ENCODE measurements at places on chromosomes 2 and 18.

DNA sequence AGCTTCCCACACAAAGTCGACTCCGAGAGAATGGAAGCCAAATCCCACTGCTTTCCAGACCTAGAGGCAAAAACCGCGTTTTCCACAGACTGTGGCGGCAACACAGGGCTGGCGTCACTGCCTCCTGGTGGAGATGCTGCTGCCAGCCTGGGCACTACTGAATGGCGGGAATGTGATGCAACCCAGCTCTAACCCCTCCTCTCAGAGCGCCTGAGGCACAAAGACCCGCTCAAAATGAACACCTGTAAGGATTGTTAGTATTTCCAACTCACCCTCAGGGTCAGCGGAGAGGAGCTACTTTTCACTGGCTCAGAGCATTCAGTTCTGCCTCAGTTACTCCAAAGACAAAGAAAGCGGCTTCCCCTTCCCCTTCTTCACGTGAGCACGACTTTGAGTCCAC is 548.0 kb upstream of the SALL3 start:
- DNase-seq = no peak

- no peak for DNase-seq
These were observed 146.0 kb downstream of the RHBDD1 start for GRCh38 chr2:226981791-226982326.

- DNase-seq = peak; percentile 37
These were observed 106.0 kb upstream of the TAF1B start for GRCh38 chr2:9737053-9737875.

GRCh38 chr18:23943903-23944624 is 70.5 kb upstream of the TTC39C start:
- no peak for DNase-seq

GRCh38 chr2:224579411-224579810 is 5.8 kb downstream of the CUL3 start:
- DNase-seq = peak; percentile 41

DNA sequence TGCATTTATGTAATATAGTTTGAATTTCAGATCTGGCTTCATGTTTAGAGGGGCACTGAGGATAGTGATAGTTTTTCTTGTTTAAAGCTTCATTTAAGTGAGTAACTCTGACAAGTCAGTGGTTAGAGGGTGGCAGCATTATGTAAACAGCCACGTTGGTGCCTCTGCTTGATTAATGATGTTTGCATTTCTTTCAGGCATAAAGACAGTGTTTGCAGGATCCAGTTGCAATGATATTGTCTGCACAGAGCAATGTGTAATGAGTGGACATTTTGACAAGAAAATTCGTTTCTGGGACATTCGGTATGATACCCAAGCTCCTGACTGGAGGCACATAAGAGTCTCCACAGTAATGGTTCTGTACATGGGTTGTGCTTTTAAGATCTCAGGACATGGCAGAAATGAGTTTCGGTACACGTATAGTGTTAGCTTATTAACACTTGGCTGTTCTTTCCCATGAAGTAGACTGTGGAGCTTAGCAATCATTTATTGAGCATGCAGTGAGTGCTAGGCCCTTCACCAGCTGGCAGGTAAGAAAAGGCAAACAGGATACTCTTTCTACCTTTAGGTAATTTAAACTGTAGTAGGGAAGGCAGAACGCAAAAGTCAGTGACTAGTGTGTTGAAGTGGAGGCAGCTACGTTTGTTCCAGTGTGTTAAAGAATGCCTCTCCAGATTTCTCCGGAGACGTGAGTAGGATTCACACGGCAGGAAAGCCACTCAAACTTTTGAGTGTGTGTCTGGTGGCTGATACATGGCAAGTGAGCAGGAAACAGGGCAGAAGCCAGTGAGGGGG is 17.4 kb upstream of the SAG start:
- no peak for DNase-seq

DNA sequence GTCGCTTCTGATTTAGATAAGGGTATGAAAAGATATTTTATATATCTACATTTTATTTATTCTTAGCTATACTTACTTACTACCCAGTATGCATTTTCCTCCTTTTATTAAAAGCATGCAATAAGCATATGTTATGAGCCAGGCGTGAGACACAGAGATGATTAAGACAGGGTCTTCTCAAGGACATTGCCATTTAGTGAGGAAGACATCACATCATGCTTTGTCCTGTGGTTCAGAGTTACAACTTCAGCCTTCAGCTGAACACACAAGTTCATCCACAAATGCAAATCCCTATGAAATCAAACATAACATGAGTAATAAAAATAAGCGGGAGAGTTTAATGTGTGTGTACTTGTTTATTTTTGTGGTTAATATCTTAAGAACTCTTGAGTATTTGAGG is 30.2 kb downstream of the GRHL1 start:
- no peak for DNase-seq

- DNase-seq = peak; percentile 58
These were observed 160.1 kb downstream of the HAUS1 start for GRCh38 chr18:46264255-46264654.

DNA sequence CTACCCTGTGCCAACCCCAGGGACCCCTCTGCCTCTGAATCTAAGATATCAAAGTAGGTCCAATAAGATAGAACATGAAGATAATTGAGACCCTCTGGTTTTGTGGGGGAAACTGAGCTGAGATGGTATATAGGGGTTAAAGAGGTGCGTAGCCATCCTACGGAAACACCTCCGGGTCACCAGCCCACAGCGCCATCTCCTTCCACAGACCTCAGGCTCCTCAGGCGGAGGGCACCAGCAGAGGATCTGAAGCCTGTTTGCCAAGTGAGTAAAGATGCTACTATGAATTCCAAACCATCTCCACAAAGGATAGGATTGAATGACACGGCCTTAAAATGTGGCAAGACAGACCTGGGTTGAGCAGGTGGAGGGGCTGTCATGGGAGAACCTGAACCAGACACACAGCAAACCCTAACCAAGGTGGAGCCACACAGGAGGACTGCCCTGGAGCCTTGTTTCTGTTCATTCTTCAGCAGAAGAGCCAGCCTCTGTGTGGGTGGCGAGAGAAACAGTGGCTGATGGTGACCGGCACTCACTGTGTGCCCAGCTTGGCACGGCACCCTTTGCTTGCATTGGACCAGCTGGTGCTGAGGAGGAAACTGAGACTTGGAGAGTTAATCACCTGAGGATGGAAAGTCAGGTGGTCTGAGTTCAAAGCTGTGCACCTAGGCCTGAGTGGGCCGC is 10.2 kb downstream of the GBX2 start:
- no peak for DNase-seq

- DNase-seq = no peak
These were observed 22.2 kb upstream of the SMAD4 start for GRCh38 chr18:51007790-51008139.

GRCh38 chr18:21203542-21204241 is 38.3 kb upstream of the GREB1L start:
- DNase-seq = no peak

DNA sequence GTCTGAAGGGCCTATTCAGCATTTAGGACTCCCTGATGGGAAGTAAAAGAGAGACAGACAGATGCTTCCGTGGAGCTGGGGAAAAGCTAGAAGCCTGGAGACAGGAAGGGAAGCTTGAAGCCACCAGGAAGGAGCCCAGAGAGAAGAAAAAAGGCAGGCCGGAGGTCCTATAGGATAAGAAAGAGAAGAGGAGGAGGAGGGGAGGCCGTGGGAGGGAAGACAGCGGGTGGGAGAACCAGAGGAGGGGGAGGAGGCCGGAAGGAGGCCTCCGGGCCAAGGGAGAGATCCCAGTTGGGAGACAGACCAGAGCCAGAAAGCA is 107.1 kb upstream of the PKDCC start:
- DNase-seq = no peak

DNA sequence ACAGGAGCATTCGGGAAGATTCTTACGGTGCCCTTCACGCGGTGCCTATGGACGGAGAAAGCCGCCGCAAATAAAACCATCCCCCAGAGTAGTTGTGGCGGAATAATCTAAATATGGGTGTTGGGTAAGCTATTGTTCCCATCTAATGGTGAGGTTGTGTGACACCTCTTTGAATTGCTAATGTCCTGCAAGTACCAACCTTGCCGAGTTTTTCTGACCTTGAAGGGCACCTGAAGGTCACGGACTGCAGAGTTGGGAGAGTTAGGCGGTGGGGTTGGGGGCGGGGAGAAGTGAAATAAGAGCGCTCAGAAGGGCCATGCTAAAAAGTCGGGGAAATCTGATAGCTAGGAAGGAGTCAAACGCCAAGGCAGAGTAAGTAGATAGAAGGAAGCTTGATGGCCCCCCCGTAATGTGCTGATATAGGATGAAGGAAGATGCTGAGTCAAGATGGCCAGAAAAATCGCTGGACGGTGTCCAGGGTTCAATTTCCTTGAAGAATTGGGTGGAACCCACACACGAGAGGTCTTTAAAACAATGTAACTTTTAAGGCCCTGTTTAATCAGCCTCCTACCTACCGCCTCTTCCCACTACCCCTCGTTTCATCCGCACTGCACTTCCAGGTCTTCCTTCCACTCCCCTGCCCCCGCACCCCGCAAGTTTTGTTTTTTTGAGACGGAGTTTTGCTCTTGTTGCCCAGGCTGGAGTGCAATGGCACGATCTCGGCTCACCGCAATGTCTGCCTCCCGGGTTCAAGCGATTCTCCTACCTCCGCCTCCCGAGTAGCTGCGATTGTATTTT is 600 bp downstream of the KATNAL2 start:
- DNase-seq = peak; percentile 35

- DNase-seq = no peak
These were observed 12.6 kb downstream of the DTYMK start for GRCh38 chr2:241673797-241674725.

GRCh38 chr2:237431372-237431771 is 17.4 kb upstream of the COL6A3 start:
- no peak for DNase-seq

GRCh38 chr2:142045641-142046040 is 85.2 kb downstream of the LRP1B start:
- no peak for DNase-seq

GRCh38 chr18:23835506-23835905 is 146.3 kb downstream of the LAMA3 start:
- DNase-seq = no peak

DNA sequence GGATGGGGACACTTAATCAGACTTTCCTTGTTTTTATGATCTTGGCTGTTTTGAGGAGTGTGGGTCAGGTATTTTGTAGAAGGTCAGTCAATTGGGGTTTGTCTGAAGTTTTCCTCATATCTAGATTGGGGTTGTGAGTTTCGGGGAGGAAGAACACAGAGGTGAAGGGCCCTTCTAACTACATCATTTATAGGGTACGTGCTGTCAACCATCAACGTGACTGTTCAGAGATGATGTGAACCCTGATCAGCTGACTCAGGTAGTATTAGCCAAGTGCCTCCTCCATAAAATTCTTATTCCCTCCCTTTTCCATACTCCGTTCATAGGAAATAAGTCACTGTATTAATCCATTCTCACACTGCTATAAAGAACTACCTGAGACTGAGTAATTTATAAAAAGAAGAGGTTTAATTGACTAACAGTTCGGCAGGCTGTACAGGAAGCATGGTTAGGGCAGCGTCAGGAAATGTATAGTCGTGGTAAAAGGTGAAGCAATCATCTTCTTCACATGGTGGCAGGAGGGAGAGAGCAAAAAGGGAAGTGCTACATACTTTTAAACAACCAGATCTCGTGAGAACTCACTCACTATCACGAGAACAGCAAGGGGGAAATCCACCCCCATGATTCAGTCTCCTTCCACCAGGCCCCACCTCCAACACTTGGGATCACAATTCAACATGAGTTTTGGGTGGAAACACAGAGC is 547.1 kb upstream of the LINC00305 start:
- DNase-seq = no peak

DNA sequence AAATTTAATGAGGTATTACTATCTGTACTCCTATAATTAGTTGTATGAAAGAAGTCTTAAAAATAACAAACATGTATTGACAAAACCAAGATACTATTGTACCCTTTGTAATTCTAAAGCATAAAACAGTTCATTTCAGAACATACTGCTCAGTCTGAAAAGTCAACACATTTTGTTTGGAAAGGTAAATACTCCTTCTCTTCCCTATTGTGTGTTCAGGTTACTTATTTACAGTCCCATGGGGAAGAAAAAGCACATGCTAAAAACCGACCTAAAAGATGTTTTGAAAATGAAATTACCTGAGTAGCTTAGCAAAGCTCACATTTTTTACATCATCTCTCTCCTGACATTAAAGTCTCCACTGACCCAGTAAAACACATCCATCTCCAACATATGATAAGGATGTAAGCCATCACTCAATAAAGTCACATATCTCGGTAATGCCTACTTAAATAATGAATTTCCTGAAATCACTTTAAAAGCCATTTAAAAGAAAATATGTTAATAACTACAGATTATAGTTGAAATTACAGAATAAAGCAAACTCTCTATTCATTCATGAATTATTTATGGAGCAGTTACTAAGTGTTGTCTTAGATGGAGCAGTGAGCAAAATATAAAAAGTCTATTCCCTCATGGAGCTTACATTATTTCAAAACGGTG is 75.6 kb upstream of the FZD5 start:
- no peak for DNase-seq

- no peak for DNase-seq
These were observed 303.9 kb upstream of the KCNJ3 start for GRCh38 chr2:154394600-154394999.

DNA sequence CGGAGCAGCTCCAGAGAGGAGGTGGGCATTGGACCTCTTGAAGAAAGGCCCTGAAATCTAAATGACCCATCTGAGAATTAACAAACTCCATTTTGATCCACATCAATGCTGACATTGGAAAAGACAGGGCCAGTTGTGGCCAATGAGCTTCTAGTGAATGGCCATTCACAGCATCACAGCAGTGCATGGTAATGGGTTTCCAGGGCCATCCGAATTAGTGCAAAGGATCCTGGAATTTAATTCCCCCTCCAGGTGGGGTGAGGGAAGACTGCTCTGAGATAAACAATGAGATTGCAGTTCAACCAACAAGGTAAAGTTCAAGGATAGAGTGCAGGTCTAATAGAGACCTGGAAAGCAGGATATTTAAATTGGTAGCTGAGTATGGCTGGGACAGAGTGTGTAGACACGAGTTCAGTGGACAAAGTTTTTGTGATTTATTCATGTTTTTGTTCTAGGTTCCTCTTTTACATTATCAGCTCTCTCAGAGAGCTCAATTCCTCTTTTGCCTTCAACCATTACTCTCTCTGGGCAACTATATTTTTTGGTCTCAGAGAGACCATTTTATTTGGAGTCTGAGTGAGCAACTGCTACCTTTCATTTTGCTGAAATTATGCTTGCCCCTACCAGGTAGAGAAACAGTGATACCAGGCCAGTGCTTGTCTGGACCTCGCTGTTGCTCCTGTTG is 5.0 kb downstream of the TACR1 start:
- no peak for DNase-seq

GRCh38 chr2:11344956-11345677 is 681 bp upstream of the ROCK2 start:
- DNase-seq = peak; percentile 85

- DNase-seq = peak; percentile 24
These were observed 53.4 kb downstream of the ZNF638 start for GRCh38 chr2:71385012-71385411.

GRCh38 chr18:33317640-33318039 is 122.9 kb downstream of the CCDC178 start:
- no peak for DNase-seq

DNA sequence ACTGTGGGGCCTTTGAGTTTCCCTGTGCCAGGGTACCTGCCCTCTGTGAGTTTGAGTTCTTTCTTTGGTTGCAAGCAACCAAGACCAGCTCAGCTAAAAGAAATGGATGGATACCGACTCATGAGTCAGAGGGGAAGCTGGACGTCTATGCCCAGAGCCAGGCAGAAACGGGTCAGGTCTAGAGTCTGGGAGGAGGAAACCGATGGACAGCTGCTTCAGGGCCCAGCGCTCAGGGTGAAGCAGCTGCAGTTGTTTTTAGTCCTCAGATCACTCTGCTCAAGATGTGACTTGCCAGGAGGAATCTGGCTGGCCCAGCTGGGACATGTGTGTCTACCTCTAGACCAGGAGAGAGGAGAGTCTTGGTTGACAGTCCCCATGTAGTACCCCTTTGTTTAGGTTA is 10.1 kb upstream of the TYMS start:
- no peak for DNase-seq

Data from dermis blood vessel endothelial cell (primary cell).